ENCODE measurements at places on chromosomes 2 and 18.

GRCh38 chr18:11134940-11135339, 14.4 kb downstream of the PIEZO2 start:
- no peak for DNase-seq

GRCh38 chr2:15195813-15196212, 365.3 kb downstream of the NBAS start:
- DNase-seq: no peak

- DNase-seq: no peak
Observed at GRCh38 chr2:241774419-241775222, 2.0 kb upstream of the GAL3ST2 start.

DNA sequence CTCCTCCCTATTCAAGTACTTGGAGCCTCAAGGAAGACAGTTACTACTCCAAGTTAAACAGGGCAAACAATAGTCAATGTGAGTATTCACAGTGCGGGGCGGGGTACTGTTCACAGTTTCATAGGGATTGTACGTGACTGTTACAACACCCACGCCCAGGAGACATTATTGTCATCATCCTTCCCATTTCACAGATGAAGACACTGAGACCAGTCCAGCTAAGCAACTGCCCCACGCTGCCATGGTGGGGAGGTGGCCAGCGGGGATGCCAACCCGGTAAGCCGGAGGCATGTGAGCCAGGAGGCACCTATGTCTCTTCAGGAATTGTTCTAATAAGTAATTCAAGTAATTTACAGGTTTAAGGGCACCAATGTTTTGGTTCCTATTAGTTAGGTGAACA, 982 bp downstream of the HJURP start:
- no peak for DNase-seq

DNA sequence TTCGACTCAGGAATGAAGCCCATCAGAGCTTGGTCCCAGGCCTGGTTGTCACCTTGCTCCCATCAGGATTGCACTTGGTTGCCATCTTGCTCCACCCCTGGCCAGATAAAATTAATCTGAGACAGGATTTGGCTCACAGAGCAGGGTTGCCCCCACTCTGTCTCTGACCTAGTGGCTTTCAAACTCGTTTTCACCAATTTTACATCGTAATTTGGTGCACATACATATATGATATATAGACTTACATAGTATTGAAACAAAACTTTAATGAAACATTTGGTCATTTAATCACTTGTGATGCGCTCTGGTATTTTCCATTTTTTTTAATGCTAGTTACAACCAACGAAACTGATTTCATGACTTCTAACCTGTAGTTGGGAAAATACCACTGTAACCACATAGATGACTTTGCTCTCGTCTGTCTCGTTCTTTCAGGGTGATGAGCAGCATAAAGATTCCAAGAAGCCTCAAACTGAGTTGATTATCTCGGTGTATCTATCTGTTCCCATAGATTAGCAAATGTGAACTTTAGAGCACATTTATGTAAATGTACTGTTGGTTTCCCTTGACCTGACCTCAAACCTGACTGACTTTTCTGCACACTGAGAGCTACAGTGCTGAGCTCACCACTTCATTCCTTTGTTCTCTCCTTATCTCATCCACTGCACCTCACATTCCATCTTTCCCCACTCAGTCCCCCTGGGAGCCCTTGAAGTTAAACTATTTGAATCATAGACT, 30.5 kb upstream of the PLB1 start:
- no peak for DNase-seq

GRCh38 chr2:65746931-65747675, 314.7 kb upstream of the SPRED2 start:
- no peak for DNase-seq

GRCh38 chr18:13471971-13472628, 253.5 kb downstream of the LDLRAD4 start:
- DNase-seq: peak; percentile 49

DNA sequence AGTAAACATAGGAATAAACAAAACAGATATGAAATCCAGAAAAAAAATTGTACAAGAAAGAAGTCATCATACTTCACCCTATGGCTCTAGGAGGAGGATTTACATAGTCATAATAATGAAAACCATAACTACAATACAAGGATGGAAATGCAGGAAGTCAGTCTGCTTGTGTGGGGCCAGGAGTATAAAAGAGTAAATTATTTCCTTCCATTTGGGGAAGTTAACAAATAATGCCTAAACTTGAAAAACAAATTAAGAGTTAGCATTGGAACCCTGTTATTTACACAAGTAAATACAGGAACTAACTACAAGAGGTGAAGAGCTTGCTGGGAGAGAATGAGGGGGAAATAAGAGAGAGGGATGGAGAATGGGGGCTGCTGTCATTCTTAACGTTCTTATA, 15.4 kb downstream of the TMEM163 start:
- DNase-seq: no peak

Measured in neuronal stem cell (in vitro differentiated cells).